Stimulated activated CD4-positive, alpha-beta T cell treated with anti-CD3 and anti-CD28 coated beads, Interleukin-2, amount 100 ng/mL, for 4 hours (primary cell): ENCODE measurements at places on chromosomes 16 and 17.
A peak's percentile ranks its signal among the peaks of the same experiment; 100 is the strongest.

DNA sequence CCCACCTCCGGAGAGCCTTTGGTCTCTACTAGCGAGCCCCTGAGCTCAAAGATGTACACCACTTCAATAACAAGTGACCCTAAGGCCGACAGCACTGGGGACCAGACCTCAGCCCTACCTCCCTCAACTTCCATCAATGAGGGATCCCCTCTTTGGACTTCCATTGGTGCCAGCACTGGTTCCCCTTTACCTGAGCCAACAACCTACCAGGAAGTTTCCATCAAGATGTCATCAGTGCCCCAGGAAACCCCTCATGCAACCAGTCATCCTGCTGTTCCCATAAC is 702 bp downstream of the SPN start:
- no peak for DNase-seq

DNA sequence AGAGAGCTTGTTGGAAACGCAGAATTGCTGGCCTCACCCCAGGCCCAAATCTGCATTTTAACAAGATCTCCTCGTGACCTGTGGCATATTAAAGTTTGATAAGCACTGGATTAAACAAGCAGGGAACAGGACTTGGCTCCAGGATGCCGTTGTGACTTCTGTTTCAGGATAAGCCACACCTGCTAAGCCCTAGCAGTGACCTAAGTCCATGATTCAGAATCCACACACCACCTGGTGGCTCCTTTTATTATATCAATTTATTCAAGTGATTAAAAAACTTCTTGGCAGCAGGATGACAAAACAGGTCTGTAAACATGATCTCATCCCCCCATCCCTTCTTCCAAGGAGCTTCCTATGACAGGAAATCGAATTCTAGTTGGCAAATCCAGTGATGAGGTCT is 9.1 kb downstream of the NAGPA start:
- DNase-seq = no peak

DNA sequence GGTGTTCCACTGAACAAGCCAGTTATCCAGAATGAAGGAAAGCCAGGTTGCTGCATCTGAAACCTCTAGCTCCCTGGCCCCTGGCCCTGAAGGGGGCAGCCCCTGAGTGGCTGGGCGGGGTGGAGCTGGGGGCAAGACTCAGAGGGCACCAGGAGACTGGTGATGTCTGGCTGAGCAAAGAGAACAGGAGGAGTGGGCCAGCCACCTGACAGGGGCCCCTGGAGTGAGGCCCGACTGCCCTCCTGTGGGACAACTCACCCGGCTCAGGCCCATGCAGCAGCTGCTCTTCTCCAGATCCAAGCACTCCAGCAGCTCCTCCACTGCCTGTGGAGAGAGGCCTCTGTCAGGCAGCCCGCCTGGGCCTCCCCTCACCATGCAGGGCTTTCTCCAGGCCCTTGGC is 60.4 kb downstream of the PIPOX start:
- no peak for DNase-seq

DNA sequence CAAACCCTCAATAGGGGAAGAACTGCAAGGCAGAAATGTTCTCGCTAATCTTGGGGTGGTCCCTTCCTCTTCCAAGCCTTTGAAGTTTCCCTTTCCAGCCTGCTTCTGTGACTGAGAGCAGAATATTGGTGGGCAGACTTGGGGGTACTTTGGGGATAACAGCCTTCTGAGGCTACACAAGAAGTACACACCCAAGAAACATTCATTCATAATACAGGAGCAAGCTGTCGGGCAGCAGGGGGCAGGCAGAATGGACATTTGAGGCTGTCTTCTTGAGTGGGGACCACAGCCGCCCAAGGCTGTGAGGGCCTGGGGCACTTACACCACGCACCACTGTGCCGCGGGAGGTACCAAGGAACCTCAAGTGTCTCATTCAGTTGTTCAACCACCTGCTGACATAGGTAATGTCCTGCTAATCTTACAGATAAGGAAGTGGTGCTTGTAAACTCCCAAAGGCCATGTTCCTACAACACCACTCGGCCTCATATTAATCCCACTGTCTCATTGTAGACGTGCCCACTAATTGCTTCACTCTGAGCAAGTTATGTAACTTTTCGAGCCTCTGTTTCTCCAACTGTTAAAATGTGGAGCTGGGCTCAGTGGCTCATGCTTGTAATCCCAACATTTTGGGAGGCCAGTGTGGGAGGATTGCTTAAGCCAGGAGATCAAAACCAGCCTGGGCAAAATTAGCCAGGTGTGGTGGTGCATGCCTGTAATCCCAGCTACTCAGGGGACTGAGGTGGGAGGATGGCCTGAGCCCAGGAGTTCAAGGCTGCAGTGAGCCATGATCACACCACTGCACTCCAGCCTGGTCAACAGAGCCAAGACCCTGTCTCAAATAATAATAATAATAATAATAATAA is 2.5 kb upstream of the MRPS23 start:
- DNase-seq = no peak

DNA sequence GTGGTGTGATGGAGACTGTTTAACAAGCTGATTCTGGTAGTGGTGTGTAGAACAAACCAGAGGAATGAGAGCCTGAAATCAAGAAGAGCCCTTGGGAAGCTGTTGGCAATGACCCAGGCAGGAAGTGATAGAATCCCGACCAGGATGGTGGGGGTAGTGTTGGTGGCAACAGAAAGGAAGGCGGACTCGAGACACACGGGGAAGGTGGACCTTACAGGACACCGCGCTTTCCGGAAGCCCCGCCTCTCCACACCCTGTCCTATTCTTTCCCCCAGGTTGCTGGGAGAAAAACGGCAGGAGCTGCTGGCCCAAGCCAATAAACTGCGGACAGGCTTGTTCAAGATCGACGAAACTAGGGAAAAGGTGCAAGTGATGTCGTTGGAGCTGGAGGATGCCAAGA is 30.0 kb upstream of the KDM6B start:
- DNase-seq = no peak

GRCh38 chr16:26647870-26648269 is 418.9 kb upstream of the C16orf82 start:
- DNase-seq = no peak

DNA sequence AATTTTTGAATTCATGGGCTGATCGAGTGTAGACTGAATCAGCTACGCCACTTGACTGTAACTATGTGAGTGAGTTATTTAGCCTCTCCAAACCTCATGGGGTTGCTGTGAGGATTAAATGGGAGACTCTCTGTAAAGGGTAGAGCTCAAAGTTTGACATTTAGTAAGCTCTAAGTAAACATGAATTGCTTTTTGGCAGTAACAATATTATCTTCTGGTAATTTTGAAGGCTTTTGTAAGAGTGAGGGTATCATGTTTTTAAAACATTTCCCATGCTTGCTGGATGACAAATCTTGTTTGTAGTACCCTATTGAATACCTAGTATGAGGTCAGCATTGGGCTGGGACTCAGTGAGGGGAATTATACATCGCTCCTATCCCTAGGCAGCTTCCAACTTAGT is 35.3 kb downstream of the MRTFB start:
- no peak for DNase-seq

- no peak for DNase-seq
These were observed 2.5 kb downstream of the FUS start for GRCh38 chr16:31182391-31182790.

DNA sequence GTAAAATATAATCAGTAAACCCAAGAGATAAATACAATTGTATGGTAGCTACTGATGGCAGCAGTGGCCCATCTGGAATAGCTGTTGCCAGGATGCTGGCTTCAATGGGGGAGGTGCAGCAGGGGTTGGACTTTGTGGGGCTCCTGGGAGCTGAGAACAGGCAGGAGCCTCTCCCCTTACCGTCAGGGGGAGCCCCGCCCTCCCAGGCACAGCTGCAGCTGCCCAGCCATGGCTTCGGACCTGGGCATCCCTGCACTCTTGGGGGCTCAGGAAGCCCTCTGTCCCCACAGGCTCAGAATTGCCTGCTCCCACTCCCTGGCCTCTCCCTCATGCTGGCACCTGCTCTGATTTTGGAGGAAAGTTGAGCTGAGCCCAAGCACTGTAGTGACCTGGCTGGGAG is 741.1 kb downstream of the CDH11 start:
- no peak for DNase-seq

GRCh38 chr17:19309701-19310100 is 52.8 kb downstream of the B9D1 start:
- no peak for DNase-seq

GRCh38 chr17:50763716-50764475 is 3.4 kb downstream of the ANKRD40CL start:
- DNase-seq = no peak

DNA sequence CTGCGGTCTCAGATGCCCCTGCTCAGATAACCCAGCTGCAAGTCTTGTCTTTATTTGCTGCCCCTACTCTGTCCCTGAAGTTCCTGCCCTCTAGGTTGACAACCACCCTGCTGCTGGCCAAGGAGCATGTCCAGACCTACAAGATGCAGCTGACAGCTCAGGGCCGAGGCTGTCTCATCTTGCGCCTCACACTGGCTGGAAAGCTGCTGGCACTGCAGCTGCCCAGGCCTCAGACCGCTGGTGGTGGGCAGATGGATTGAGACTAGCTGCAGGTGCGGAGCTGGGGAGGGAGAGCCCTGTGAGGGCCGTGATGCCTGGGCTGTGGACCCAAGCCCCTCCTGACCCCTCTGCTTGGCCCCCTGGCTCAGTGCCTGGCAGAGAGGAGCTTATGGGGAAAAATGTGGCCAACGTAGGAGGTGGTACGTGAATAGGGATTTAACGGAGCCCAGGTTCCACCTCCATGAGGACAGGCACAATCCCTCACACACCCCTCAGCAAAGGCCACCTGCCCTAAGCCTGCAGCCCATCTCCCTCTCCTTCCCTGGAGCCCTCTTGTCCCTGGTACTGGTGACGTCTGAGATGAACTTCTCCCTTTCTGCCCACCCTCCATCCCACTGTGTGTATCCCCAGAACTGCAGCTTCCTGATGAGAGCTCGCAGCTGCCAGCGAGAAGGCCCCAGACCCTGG is 8.3 kb upstream of the GALK1 start:
- no peak for DNase-seq

DNA sequence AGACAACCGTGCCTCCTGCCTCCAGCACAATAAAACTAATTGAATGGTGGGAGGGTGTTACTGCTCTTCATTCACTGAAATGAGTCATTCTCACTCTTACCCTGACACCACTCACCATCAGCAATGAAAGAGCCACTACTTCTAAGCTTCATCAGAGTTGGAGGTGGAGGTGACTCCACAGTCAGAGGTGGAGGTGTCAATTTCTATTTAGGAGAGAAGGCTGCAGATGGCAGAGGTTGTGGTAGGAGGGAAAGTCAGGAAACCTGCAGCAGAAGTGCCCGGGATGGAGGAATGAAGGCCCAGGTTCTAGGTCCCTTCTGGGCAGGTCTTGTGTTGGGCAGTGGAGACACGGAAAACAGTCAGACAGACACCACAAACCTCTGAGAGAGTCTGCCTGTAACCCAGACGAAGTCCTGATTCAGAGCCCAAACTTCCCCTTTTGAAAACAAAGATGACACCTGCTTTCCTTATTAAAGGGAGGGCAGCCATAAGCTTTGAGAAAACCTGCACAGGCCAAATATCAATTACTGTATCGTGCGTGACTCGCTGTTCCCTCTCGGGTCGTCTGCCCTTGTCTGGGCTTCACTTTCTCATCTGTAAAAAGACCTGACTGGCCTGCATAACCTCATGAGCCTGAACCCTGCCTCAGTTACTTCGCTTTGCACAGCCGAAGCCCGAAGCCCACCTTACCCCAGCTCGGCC is 668 bp downstream of the ATPAF2 start:
- no peak for DNase-seq

GRCh38 chr17:77459018-77459755 is 318.4 kb downstream of the SEC14L1 start:
- DNase-seq = no peak

DNA sequence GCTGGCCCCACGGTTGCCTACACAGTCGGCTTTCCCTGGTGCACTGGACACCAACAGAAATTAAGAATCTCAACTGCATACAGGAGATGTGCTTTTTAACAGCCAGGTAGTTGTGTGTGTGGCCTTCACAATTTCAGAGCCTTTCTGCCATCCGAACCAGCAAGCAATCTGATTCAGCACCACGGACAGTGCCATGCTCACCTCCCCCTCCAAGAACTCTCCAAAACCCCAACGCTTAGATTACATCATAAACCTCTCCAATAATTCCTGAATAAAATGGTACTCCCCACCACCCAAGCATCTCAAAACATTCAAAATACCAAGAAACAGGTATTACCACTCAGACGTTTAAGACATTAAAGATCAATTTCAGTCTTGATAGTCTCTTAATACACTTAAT is 31.8 kb downstream of the USP7 start:
- peak; percentile 15 for DNase-seq

GRCh38 chr16:12122202-12122601 is 145.7 kb downstream of the SNX29 start:
- no peak for DNase-seq

DNA sequence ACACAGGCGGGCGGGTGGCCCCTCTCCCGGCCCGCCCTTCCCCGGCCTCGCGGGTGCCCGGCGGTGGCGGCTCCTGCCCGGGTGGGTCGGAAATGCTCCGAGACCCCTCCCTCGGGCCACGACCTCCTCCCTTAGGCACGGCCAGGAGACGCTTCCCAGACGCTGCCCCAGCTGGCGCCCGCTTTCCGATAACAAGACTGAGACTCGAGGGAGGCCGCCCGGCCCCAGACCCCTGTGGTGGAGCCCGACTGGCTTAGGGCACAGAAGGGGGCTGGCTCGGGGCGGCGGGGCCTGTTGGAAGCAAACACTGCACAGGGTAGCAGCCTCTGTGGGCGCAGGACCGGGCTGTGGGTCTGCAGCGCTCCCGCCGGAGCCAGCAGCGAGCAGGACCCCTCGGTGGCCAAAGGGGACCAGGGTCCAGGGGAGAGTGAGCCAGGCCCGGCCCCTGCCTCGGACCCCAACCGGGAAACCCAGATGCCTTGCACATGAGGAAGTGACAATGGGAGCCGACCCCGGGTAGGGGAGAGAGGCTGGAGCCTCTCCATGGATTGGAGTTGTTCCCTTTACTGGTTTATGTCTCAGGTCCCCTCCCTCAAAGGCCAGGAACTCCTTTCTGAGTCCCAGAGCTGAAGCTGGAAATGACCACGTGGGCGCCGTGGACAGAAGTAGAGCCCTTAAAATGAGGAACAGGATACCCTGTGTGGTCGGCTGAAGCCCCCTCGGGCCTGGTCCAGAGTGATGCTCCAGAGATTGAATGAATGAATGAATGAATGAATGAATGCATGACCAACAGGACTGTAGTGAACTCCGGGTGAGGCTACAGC is 19.8 kb upstream of the ADCY7 start:
- DNase-seq = no peak

- no peak for DNase-seq
These were observed 18.2 kb upstream of the RASL10B start for GRCh38 chr17:35713069-35713728.
